Caki2 (cell line): ENCODE measurements at places on chromosomes 2 and 18.
A peak's percentile ranks its signal among the peaks of the same experiment; 100 is the strongest.

- peak; percentile 16 for DNase-seq
Observed at GRCh38 chr18:13558124-13558523, 168.2 kb downstream of the FAM210A start.

DNA sequence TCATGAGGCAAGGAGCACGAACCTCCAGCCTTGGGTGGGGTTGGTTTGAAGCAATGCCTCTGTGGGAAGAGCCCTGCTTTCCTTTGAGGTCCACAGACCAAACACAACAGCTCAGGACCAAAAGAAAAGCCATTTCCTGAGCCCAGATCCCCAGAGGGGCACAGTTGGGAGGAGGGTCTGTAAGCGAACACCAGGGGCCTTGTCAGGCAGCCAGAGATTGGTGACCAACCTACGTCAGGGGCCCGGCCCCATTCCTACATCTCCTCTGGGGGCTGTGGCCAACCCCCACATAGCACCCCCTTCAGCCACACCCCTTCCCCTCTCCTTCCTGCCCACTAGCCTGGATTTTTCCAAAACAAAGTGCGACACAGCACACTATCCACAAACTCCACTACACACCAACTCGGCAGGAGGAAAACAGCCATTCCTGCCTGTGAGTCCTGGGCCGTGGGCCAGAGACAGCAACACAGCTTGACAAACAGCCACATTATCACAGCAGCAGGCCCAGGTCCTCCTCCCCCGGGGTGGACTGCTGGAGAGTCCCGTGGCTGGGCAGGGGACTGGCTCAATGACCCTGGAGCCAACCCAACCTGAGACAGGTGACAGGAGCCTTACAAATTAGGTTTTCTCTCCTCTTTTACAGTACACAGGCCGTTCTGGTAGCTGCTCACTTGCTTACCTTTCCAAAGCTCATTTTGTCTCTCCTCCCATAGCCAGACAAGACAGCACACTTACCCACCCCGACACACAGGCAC is 98.8 kb downstream of the TNS1 start:
- no peak for DNase-seq

DNA sequence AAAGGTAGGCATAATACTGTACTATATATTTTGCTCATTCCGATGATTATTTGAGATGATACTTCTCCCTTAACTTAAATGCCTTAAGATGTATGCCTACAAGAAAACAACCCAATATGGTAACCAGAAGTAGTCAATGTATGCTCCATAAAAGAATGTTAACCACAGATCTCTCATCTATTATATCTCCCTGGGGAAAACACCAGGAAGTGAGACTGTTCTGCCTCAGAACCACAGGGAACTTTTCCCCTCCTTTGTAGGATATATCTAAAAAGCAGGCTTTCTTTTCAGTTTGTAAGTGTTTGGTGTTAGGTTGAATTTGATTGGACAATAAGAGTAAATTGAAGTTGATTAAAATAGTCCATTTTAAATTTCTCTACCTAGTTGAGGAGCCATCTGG is 1160.5 kb upstream of the NXPH2 start:
- no peak for DNase-seq

GRCh38 chr2:71064110-71064611 is 4.3 kb upstream of the NAGK start:
- DNase-seq = no peak

- no peak for DNase-seq
Observed at GRCh38 chr18:26706911-26707351, 158.6 kb downstream of the AQP4 start.

DNA sequence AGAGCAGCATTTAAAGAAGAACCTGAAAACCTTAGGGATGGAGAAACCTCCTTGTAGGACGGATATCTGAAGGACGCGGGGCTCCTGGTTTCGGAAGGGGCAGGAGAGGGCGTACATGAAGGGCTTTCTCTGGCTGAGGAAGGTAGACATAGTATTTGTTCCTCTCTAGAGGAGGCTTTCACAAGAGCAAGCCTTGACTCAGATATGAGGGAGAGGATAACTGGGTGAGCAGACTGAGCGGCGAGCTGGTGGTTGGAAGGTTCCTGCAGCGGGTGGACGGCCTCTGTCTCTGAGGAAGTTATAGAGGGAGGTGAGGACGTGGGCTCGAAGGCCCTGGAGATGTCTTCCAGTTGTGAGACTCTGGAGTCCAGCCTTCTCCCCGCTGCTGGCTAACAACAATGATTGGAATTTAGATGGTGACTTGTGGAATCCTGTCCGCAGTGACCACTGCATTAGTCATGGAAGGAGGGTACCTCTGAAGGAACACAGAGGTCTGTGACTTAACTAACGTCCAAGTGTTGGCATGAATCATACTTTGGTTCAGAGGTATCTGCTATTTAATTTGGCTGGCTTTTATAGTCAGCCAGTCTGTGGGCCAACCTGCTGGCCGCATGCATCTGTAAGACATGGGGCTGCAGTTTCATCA is 80.9 kb downstream of the ASAP2 start:
- peak; percentile 97 for DNase-seq

DNA sequence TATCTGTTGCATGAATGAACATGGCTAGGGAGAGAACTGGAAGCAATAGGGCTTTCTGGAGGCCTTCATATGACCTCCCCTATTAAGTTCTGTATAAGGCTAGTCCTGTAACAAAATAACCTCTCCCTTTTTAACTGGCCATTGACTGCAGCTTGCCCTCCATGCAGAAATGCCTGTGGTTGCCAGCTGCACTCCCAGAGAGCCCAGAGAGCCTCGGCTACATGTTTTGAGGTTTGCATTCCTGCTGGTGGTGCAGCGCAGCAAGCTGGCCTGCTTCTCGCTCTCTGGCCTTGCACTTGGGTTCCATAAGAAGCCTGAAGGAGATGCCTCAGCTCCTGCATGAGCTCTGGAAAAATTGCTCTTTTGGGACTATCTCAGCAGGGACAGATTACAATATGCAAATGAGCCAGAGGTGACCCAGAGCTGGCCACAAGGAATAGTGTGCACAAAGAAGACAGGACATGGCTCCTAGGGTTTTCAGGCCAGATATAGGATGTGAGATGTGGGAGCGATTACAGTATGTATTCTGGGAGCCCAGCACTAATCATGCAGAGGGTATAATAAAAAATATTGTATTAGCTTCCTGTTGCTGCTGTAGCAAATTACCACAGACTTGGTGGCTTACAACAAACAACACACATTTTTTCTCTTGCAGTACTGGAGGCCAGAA is 186.7 kb downstream of the INSIG2 start:
- no peak for DNase-seq

GRCh38 chr2:168448980-168449379 is 7.1 kb upstream of the CERS6 start:
- DNase-seq = no peak

GRCh38 chr18:46265196-46266156 is 161.3 kb downstream of the HAUS1 start:
- no peak for DNase-seq

DNA sequence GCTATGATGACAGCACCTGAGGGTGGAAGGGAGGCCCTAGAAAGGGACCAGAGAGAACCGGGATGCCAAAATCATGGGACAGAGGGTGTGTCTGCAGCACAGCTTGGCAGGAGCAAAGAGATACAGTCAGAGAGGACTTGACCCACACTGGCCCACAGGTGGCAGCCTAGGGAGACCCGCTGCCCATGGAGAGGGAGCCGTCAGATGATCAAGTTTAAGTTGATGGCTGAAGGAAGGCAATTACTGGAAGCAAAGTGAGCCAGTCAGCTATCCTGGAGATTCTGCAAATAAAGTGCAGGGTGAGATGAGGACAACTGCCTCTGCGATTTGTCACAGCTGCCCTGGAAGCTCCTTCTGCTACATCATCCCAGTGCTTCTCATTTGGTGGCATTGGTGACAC is 74.0 kb downstream of the CMPK2 start:
- no peak for DNase-seq

- DNase-seq = no peak
Observed at GRCh38 chr2:207970826-207971180, 54.5 kb downstream of the PLEKHM3 start.

- DNase-seq = no peak
Observed at GRCh38 chr2:133158024-133158423, 410.2 kb downstream of the NCKAP5 start.

GRCh38 chr18:62828091-62828640 is 112.8 kb downstream of the PHLPP1 start:
- no peak for DNase-seq

DNA sequence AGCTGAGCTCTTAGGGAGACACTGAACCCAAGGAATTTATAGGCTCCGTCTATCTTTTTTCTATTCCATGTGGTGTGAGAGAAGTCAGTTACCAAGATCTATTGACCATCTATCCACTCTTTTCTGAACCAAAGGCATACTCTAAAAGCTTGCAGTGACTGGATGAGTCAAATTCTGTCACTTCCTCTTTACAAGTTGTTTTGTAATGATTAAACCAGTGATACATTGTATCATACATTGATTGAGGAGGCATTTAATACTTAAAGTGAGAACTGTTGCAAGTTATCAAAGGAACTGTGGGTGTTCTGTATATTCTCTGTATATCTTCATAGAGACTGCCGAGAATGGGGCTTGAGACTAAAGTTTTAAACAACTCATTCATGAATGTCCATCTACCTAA is 188.8 kb downstream of the CAMKMT start:
- peak; percentile 10 for DNase-seq

- no peak for DNase-seq
Observed at GRCh38 chr18:53755914-53756609, 468.4 kb downstream of the MBD2 start.

GRCh38 chr2:233449081-233449901 is 95.0 kb downstream of the DGKD start:
- DNase-seq = no peak

DNA sequence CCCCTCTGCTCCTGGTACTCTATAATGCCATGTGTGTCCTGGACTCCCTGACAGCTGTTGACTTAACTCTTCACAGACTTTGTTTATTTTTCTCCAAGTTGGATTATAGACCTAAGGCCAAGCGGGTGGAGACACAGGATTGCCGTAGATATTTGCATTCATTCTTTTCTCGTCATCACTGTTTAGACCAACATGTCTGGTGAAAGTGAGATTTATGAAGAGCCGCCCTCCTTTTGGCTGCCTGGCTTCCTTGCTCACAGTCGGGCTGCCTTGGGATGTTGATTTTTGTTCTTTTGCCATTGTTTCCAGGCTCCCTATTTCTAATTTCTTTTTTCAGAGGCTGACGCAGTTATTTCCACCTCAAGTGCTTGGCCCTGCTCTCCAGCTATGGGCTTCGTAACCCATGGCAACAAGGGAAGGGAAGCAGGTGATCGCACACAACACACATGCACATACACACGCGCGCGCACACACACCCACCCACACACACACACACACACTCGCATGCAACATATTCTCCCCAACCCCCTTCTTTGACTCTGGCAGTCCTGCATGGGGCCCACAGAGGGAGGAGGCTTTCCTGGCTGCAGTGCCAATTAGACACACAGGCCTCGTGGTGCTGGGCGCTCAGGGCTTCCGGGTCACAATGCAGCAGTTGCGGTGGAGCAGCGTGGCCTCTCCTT is 296.5 kb downstream of the MTX2 start:
- no peak for DNase-seq

DNA sequence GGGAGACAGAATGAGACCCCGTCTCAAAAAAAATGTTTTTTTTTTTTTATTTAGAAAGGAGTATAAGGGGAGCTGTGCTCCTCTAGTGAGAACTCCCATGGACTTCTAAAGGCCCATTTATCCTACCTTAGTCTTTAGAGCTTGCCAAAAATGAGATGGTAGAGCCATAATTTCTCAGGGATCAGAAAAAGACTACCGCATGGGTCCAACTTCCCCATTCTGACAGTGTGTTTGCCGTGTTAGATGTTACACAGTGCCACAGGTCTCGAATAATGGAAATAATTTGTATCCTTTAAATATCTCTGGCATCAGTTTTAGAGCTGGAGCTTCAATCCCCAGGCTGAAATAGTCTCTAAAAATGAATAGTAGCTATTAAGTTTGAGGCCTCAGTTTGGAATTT is 6.0 kb upstream of the SLC39A10 start:
- DNase-seq = no peak

GRCh38 chr2:43086451-43087221 is 139.8 kb downstream of the ZFP36L2 start:
- DNase-seq = peak; percentile 36

DNA sequence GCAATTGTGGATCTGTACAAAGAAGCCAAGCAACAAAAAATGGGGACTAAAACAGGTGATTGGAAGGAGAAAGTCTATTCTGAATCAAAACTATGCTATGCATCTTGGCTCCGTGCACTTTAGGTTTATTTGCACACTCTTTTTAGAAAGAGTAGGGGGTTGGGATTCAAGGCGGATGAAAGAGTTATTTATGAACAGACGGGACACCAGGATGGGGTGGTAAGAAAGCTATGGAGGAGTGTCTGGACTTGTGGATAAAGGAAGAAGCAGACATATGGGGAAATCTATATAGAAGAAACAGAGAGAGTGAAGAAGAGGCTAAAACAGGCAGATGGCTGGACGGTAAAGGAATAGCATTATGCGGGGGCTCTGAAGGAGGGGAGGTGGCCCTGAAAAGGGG is 57.8 kb downstream of the TCF4 start:
- DNase-seq = no peak

DNA sequence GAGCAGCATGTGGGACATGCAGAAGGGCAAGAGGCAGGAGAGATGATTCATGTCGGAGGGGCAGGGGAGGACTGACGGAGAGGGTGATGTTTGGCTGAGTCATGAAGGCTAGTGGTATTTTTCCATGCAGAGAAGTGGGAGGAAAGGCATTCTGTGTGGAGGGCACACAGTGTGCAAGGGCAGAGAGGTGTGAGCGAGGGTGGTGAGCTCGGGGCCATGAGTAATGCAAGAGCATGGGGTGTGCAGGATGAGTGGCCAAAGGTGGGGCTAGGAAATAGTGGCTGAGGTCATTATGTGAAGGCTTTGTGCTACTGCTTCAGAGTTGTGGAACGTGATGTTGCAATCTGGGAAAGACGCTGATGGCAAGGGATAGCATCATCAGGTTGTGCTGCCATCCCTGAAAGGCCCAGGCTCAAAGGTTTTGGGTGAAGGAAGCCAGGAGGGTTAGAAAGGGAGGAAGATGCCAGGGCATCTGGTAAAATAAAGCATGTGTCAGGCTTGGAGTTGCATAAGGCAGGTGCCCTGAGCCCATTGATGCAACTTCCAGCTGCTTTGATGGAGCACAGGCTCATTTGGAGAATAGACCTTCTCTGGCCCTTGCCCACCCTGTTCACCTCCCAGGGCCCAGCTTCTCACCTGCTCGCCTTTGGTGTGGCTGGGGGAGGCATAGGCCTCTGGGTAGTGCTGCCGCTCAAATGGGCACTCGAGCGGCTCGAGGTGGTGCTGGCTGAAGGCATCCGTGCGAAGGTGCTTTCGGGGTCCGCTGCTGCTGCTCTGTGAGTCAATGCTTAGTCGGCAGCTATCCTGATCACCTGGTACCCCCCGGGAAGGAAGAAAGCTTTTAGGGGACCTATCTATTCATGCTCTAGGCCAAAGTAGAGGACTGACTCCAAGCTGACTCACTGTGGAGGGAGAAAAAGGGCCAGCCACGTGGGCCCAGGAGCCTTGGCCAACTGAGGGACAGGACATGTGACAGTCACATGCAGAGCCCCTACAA is 37.5 kb downstream of the PAX8 start:
- peak; percentile 100 for DNase-seq
